ENCODE measurements at places on chromosomes 1 and 21.

- DNase-seq, result no peak
Observed at GRCh38 chr1:31373056-31373896, at the start of gene FABP3. FABP3 (minus strand) TSS chr1:31373076; CDS start chr1:31373014, 62 bp downstream.

GRCh38 chr21:18104802-18105201, 139.8 kb upstream of the CHODL start:
- DNase-seq, result no peak

GRCh38 chr1:201746156-201746555, 82.8 kb upstream of the IPO9 start:
- DNase-seq, result no peak

DNA sequence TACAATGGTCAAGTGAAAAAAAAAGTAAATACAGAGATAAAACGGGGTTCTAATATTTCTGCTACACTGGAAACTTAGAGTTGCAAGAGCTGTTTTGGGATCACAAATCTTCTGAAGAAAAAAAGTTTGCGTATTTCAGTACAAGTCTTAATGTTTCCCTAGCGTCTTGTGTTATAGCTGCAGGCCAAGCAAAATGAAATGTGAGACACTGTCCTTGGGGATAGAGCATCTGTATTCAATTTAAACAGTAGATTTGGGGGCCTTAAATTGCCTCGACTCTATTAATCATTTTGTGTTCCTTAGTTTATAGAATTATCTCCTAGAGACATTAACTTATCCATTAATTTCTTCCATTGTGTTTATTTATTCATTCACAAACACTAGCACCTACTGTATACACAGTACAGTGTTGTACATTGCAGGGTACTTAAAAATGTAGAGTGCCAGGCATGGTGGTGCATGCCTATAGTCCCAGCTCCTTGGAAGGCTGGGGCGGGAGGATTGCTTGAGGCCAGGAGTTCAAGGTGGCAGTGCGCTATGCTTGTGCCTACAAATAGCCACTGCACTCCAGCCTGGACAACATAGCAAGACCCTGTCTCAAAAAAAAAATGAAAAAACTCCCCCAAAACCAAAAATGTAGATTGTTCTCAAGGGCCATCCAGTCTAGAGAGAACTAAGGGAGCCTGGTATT, 7.9 kb downstream of the DISC1 start:
- no peak for DNase-seq

DNA sequence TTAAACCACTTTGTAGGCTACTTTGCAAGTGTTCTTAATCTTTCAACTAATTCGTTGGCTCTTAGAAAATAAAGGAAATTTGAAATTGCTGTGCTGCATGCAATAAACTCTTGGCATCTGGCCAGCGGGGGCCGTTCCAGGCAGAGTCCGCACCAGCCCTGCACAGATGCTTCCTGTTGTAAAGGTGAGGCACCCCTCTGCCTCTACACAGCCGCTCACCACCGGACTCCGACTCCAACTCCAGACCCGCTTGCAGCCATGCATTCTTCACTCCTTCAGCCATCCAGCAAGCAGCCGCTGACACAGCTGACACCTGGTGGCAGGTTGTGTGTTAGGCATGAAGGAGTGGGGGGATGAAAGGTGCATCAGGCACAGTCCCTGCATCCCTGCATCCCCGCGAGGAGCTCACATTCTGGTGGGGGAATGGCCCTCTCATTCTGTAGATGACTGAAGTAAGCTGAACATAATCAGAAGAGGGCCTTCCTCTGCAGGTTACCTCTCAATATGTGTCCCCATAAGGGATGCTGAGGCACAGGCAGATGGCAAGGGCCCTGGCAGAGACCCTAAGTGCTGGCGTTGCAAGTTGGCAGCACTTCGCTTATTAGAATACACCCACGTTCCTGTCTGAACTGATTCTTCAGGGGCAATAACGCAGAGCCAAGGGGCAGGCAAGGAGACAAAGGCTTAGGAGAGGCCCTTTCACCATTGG, 56.8 kb downstream of the GLIS1 start:
- DNase-seq, result no peak

GRCh38 chr1:207172885-207173284, 68.9 kb downstream of the C4BPA start:
- DNase-seq, result no peak

GRCh38 chr1:47810964-47811682, 186.1 kb downstream of the TRABD2B start:
- DNase-seq, result no peak

DNA sequence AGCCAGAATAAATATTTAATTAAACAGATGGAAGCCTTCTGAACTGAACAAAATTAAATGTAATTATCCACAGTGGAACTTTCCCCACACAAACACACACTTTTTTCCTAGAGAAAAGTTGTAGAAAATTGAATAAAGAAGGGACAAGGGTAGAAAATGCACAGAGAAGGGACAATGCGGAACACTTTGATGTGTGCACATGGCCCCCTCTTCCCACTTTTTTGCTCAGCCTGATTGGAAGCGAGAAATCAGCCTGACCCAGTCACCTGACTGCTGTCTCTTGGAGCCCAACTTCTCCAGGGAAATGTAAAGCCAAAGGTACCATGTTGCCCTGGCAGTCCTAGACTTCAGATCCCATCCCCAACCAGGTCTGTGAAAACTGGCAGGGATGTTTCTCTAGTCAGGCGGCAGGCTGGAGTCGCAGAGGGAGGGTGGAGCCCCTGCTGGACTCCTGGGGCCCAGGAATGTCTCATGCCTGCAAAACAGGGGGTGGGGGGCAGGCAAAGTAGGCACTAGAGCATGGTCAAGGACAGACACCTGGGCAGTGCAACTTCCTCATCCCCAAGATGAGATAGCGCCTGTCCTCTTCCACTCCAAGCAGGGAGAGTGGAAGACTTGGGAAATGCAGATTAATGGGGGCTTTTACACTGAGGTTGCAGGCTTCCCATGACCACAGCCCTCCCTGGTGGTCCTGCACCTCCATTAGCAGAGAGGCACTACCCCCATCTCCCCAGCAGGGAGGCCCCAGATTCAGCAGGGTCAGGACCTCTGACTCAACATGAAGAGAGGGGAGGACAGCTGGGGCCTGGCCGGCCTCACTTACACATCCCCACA, 2.8 kb downstream of the CERS2 start:
- DNase-seq, result no peak

- DNase-seq, result no peak
Observed at GRCh38 chr1:91604632-91605031, 104.0 kb downstream of the CDC7 start.

- no peak for DNase-seq
Observed at GRCh38 chr1:210516092-210516656, 187.5 kb downstream of the HHAT start.

- no peak for DNase-seq
Observed at GRCh38 chr1:78280626-78281025, 210.1 kb upstream of the PTGFR start.

GRCh38 chr1:28039341-28039740, 49.1 kb downstream of the EYA3 start:
- DNase-seq, result no peak

DNA sequence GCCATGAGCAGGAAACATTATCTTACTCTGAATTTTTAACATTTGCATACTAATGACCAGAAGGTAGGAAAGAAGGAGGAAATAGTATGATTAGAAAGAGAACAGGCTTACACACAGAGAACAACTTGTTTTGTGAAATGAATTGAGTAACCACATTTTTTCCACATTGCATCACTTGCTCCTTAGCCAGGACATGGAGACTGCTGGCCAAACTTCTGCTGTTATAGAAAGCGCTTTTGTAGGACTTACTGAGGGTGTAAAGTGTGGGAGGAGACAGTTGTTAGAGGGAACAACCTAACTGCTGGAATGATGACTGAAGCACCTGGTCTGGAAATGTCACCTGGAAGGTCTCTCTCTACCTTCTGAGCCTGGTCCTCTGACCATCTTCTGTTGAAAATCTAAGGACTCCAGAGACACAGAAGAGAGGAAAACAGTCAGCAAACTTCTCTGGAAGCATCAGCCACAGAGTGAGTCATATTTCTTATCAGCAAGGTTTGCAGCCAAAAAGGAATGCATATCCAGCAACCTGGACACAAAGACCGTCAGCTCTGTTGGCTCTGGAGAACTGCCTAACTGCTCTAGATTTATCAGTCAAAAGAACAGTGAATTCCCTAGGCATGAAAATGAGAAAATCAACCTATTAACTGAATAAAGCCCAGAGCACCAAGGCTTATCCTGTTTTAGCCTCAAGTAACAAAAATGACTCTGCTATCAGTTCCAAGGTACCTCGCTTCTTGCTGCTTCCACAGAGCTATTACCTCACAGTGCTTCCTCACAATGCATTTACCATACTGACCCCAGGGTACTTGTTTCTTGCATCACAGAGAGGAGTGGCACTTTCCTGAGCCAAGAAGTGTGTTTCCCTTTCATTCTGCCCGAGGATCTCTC, 88.0 kb upstream of the SLFNL1 start:
- no peak for DNase-seq

GRCh38 chr21:15797577-15798363, 68.0 kb downstream of the USP25 start:
- no peak for DNase-seq

GRCh38 chr1:18936471-18936813, 20.0 kb downstream of the IFFO2 start:
- no peak for DNase-seq

GRCh38 chr1:89298461-89298860, 25.8 kb upstream of the GBP5 start:
- DNase-seq, result no peak

DNA sequence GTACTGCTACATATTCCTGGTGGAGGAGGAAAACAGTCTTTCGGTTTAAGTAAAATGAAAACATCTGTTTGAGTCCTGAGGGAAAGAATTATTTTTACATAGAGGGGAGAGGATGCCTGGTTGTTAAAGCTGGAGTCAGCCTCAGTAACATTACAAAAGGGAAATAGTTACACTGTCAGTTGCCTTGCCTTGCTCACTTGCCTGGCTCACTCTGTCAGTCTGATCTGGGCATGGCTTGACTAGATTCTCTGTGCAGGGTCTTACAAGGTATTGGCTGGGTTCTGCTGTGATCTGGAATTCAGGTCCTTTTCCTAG, 8.4 kb upstream of the UBE2U start:
- DNase-seq, result no peak

DNA sequence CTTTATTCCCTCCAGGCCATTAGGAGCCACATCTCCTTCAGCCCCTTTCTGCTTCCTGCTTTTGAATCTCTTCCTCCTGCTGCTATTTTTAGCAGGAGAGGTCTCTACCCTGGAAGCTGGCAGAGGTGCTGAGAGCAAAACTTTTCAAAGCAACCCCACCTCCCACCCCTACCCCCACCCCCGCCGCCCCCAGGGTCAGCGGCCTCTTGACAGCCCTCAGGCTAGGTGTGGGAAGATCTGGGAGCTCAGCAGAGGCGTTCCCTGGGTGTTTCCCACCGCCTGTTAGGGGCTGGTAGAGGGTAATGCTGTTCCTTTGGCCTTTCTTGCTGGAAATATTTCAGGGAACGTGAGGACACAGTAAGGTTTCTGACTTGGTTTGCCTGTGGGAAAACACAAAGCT, 112.5 kb upstream of the CACHD1 start:
- no peak for DNase-seq

DNA sequence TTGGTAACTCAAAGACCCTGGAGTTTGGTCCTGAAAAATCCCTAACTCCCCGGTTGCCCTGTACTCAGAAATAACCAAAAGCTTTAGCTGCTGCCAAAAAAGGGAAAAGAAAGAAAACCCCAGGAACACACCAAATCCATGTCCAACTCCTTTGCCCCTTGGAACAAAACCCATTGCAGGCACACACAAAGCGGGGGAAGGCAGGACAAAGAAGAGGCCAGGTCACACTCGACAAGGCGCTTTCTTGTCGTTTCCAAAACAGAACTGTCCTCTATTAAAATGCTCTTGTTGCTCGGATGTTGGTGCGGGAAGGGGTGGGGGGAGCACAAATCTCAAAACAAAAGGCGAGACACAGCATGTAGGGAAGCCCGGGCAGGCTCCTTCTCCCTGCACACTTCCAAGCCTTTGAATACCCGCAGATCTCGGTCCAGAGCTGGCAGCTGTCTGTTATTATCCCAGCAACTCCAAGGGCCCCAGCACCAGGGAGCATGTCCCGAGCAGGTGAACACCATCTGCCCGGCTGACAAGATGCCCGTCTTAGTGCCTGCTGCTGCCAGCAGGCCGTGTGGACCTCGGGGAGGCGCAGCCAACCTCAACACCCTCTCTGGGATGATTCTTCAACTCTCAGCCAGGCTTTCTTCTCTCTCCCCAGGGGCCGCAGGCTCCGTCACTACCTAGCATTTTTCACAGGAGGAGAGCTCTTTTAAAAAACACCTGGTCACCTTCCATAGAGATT, 96.4 kb downstream of the SSBP3 start:
- no peak for DNase-seq

- no peak for DNase-seq
Observed at GRCh38 chr21:23374155-23374554, 2233.1 kb downstream of the MRPL39 start.

DNA sequence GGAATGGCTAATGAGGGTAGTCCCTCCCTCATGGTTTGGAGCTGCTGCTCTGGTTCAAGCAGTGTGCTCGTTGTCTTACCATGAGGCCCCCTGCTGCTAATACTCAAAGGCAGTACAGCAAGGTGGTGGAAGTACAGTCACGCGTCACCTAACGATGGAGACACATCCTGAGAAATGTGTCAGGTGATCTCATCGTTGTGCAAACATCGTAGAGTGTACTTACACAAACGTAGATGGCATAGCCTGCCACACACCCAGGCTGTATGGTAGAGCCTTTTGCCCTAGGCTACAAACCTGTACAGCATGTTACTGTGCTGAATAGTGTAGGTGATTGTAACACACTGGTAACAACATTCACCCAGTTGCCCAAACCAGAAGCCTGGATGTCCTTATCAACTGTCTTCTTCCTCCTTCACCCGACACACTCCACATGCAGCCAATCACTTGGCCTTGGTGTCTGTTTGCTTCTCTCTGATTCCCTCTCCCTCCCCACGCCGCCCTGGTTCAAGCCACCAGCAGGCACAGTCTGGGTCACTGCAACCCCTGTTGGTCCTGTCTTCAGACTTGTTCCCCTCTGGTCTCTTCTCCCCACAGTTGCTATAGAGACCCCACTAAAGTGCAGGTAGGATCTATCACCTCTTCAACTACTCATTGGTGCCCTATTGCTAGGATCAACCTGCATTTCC, 6.0 kb upstream of the KCNA2 start:
- no peak for DNase-seq

GRCh38 chr1:12565094-12565965, 52.7 kb downstream of the DHRS3 start:
- no peak for DNase-seq

DNA sequence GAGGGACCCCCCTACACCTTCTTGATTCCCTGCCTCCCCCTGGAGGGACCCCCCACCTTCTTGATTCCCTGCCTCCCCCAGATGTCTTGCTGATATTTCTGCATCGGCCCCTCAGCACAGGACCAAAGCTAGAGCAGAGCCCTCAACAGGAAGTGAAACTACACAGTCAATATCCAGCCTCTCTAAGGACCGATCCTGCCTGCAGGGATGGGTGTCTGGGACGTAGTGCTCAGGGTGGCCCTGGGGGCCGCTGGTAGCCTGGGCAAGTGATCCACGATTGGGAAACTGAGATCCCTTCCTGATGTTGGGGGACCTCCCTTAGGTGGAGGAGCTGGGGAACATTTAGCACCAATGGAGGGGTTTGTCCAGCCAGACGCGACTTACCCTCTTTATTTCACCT, 3.9 kb upstream of the LEFTY2 start:
- no peak for DNase-seq

GRCh38 chr1:116460261-116460660, 87.2 kb downstream of the ATP1A1 start:
- DNase-seq, result no peak

GRCh38 chr1:43736819-43737218, 29.5 kb downstream of the ST3GAL3 start:
- DNase-seq, result no peak
